ENCODE measurements at places on chromosomes 4 and X.

DNA sequence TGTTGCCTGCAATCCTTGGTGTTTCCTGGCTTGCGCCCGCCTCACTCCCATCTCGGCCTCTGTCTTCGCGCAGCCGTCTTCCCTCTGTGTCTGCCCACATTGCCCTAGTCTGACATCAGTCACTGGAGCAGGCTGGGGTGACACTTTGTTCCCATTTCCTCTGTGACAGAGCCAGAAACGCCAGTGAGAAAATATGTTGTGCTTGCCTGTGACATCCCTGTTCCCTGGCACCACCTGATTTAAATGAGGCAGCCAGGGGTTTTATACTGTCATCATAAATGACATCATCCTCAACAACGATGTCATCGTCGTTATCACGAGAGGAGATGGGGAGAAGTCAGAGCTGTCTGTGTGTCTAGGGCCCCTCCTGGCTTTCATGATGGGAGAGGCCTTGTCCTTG, 29.1 kb downstream of the ZNF185 start:
- DNase-seq, result no peak

GRCh38 chrX:11890836-11891514, 132.9 kb downstream of the MSL3 start:
- no peak for DNase-seq

DNA sequence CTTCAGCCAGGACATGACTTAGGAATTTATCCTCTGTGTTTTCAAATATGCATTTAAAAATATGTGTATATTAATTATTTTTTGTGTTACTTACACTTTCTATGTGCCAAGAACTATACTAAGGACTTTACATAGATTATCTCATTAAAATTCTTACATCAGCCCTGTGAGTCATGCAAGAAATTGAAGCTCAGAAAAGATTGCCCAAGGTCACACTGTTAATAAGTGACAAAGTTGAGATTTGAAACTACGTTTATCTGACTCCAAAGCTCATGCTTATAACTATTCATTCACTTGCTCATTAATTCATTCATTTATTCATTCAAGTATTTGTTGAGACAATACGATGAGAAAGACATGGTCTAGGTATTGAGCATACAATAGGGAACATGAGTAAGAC, 62.9 kb upstream of the CHRDL1 start:
- DNase-seq, result no peak

DNA sequence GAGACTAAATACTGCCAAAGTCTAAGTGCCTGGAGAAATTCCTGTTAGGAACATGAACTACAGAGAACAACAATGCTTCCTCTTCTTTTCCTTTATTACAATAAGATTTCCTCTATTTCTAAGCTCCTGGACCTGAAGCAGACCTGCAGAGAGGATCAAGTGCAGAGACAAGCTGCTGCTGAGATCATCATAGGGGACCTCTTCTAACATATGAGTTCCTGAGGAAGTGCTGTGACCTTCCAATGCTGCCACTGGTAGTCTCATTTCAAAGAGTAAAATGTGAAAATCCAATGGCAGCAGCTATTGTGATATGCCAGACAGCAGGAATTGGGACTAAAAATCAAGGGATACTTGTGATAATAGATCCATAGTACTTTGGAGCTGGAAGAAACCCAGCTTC, 28.0 kb downstream of the CCNG2 start:
- no peak for DNase-seq

DNA sequence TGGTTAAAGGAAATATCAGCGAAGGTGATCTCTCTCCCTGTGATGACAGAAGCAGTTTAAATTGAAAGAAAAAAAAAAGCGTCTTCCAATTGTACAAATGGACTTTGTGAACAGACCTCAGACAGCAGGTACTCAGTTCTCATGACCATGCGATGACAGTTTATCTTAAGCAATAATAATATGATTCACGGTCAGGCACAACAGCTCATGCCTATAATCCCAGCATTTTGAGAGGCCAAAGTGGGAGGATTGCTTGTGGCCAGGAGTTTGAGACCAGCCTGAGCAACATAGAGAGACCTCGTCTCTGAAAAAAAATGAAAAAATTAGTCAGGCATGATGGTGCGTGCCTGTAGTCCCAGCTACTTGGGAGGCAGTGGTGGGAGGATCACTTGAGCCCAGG, 51.0 kb downstream of the RELL1 start:
- no peak for DNase-seq

DNA sequence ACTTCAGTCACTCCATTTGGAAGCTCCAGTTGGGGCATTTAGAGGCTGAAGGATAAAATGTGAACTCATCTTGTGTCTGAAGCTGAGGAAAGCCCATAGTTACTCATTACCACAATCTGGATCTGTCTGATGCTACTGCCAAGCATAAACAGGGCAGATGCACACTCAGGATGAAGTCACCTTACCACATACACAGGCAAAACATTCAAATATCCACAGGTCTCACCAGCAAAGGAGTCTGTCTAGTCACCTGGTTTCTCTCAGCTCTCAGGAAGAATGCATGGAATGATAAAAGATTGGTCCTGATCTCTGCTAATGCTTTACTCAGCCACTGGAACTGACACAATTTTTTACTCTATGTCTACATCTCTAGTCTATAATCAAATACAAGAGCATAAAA, 13.0 kb upstream of the ODAPH start:
- DNase-seq, result no peak
